Hypothalamus (tissue), 51 donors: ENCODE measurements at places on chromosomes 3 and 15.

DNA sequence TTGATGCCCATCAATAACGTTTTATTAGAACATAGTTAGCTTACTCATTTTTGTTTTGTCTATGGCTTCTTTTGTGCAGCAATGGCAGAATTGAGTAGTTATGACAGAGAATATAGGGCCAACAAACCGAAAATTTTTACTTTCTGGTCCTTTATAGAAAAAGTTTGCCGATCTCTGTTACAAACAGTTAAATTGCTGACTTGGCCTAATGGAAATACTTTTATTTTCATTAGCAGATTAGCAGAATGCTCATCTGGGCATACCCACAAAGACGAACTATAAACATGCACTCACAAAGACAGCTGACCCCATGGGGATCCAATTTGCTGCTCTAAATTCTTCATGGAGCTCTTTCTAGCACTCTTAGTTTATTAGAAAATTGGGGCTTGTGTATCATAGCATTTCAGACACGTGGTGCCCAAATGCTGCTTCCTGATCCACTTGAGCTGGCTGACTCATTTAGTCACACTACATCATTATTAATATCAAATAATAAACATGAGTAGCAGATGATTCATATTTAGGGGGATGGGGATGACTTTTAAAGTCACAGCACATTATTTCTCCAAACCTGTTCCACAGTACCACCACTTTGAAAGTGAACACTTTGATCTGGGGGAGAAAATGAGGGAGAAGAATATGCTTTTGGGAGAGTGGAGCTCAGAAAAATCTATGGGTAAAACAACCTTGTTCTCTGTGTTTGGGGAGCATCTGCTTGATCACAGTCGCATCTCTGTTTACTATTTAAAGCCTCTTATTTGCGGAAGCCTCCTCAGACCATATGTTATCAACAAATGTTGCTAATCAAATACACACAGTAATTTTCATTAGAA, 228.1 kb upstream of the FEZF2 start:
- DNase-seq, result no peak

- no peak for DNase-seq
Measured at GRCh38 chr15:93360318-93360717, 271.3 kb upstream of the RGMA start.

- no peak for DNase-seq
Measured at GRCh38 chr3:100825574-100825973, 116.3 kb downstream of the TFG start.

DNA sequence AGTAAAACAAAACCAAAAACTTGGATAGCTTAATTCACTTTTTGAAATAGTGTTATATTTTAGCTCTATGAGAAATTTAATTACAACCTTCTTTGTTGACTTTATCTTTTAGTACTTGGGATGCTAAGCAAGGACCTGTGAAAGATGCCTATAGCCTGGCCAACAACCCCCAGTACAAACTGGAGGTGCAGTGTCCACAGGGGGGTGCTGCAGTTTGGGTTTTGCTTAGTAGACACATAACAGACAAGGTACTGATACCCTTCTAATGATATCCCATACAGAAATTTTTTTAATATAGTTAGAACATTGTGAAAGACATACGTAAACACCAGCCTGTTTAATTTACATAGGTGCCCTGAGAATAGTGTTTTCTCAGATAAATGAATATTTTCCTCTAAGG, 35.3 kb downstream of the CAPN7 start:
- DNase-seq, result no peak

- no peak for DNase-seq
Measured at GRCh38 chr15:41971089-41971894, 1.1 kb downstream of the EHD4 start.

DNA sequence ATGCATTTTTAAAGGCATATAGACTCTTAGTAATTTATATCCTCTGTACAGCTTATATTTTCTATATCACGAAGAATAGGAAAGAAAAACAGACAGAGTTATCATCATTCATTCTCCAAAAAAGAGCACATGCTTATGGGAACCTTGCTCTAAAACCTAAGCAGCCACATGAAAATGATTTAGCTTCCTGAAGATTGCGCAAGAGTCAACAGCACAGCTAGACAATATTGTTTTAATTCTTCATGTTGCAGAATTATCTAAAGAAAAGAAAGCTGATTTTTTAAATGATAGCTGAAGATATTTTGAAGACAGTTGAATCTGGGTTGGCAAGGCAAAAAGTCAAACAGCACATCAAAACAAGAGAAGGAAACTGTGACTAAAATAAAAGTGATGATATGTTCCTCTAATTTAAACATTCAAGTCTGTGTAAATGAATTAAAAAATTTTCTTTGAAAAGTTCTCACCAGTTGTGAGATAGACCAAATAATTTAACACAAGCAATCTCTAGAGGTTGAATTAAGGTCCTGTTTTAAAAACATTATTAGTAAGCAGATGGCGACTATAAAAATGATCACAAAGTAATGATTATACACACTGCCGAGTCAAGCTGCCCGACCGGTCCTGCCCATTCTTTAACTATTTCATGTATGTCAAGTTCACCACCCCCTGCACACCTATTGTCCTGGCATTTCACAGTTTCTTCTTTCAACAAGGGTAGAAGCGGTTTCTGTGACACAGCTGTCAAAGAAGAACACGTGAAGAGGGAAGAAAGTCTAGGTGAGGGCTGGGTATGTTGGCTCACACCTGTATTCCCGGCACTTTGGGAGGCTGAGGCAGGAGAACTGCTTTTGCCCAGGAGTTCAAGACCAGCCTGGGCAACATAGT, 74.2 kb upstream of the BHLHE40 start:
- DNase-seq, result no peak

- no peak for DNase-seq
Measured at GRCh38 chr3:10594915-10595314, 89.5 kb upstream of the ATP2B2 start.

GRCh38 chr3:197586181-197586580, 30.4 kb upstream of the BDH1 start:
- no peak for DNase-seq

- no peak for DNase-seq
Measured at GRCh38 chr3:52090933-52091468, 34.6 kb upstream of the DUSP7 start.

- DNase-seq, result no peak
Measured at GRCh38 chr15:29920515-29920914, 98.2 kb upstream of the TJP1 start.

GRCh38 chr3:78204977-78205376, 1165.1 kb downstream of the ROBO2 start:
- DNase-seq, result no peak

- no peak for DNase-seq
Measured at GRCh38 chr3:178028933-178029332, 507.3 kb upstream of the KCNMB2 start.
